ENCODE measurements at places on chromosomes 2 and 18. TPM values are rescaled to one million over a fixed set of nuclear protein-coding genes. Genes with fewer than 3 reads are reported as not detected.

The LYPD1 gene
- not detected for total RNA-seq

The FN1 gene
- 2.7 TPM for total RNA-seq

The HYCC2 gene
- total RNA-seq, result 29.4 TPM

The CYP27A1 gene
- total RNA-seq, result 0.39 TPM

The SERPINB4 gene
- not detected for total RNA-seq

The CCDC85A gene
- not detected for total RNA-seq

The NPPC gene
- total RNA-seq, result 1.6 TPM

The TUBB8B gene
- not detected for total RNA-seq

The POMC gene
- total RNA-seq, result 5.9 TPM

The DNAH6 gene
- 0.12 TPM for total RNA-seq

DNA sequence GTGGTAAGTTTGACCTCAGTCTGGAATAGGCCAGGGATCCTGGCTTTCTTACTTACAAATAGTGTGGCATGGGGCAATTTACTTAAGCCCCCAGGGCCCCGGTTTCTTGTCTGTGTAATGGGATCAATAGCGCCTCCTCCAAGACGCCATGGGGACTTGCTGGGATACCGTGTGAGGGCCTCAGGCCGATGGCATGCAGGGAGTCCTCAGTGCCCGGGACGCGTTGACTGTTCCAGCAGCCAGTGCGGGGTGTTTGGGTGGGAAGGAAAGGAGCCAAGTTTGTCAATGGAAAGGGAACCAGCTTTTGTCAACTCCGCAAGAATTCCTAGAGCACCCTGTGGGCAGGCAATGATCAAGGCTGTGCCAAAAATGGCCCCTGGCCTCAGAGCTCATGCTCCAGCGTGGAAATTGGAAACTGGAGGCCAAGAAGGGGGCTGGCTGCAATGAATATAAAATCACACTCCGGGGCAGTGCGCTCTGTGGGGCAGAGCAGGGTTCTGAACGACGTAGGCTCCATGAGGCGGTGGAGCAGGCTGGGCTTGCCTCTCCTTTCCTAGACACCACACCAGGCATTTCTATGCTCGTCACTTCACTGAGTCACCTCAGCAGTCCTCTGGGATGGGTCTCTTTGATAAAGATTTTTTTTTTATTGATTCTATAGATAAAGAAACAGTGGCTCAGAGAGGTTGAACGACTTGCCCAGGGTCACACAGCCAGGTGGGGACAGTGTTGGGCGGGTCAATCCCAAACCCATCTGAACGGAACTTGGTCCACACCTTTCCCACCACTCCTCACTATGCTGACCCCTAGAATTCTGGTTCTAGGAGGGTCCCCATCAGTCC is 56.7 kb upstream of the ASAP2 start:
- no peak for DNase-seq

DNA sequence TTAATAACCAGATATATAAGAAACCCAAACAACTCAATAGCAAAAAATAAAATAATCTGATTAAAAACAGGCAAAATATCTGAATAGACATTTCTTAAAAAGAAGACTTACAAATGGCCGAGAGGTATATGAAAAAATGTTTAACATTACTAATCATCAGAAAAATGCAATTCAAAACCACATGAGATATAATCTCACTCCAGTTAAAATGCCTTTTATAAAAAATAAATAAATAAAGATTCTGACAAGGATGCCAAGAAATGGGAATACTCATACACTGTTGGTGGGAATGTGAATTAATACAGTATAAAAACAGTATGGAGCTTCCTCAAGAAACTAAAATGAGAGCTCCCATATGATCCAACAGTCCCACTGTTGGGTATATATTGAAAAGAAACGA is 33.9 kb upstream of the BMP10 start:
- DNase-seq, result no peak

- no peak for DNase-seq
Measured at GRCh38 chr2:181188605-181189004, 208.2 kb downstream of the UBE2E3 start.

- no peak for DNase-seq
Measured at GRCh38 chr18:13536578-13536977, 189.8 kb downstream of the FAM210A start.

DNA sequence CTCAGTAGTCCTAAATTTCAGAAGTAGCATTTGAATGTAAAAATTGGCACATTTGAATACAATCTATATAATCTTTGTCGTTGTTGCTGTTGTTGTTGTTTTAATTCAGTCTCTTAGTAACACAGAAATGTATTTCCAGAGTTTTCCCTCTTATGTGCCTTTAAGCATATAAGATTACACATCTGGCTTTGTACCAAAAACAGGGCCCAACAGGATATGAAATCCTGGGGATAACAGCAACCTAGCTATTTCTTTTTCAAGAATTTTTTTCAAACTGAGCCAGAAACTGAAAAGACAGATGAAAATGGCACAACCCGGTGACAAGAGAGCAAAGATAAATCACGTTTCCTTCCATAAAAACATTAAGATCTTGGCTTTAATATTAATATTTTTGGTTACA is 906.7 kb downstream of the NRXN1 start:
- DNase-seq, result no peak

DNA sequence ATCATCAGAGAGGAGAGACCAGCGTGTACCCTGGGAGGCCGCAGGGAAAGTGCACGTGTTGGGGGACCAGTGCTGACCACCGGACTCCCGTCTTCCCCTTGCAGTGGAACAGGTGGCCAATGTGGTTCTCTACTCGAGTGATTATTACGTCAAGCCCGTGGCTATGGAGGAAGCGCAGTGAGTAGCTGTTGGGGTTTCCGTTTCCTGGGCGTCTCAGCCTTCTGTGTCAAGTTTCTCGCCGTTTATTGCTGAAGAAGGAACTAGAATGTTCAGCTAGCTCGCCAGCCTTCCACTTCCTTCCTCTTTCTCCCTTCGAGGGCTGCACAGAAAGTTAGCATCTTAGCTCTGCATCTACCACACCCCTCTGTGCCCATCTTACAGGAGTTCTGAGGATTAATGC is 22.8 kb upstream of the DGKD start:
- DNase-seq, result peak; percentile 70

GRCh38 chr2:7952046-7952745 is 729.7 kb upstream of the ID2 start:
- DNase-seq, result no peak

DNA sequence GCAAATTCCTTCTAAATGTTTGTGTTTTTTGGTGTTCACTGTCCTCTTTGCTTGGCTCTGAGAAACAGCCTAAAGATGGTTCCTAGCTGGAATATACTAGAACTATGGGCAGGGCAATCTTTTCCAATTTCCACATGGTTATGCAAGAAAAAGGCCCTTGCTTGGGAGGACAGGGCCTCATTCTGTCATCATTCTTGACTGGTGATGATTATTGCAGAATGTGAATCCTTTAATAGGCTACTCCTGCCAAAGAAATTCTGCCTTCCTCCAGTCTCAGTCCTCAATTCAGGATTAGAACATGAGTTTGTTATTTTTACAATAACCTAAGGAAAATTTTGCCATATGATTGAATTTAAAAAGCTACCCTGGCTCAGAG is 218.7 kb downstream of the HNMT start:
- DNase-seq, result no peak

DNA sequence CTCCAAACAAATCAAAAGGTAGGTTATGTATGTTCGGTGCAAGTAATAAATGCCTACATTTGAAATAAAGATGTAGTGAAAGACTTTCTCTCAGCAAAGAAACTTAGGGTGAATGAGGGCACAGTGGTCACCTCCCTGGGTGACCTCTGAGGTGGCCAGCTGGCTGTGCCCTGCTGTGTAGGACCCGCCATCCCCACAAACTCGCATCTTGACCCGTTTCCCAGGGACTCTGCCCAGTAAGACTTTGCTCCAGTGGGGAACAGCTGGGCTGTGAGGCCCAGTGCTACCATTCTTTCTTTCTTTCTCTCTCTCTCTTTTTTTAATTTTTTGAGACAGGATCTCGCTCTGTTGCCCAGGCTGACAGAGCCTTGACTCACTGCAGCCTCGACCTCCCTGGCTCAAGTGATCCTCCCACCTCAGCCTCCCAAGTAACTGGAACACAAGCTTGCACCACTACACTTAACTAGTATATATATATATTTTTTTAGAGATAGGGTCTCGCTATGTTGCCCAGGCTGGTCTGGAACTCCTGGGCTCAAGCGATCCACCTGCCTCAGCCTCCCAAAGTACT is 8.2 kb upstream of the GAREM2 start:
- DNase-seq, result no peak

DNA sequence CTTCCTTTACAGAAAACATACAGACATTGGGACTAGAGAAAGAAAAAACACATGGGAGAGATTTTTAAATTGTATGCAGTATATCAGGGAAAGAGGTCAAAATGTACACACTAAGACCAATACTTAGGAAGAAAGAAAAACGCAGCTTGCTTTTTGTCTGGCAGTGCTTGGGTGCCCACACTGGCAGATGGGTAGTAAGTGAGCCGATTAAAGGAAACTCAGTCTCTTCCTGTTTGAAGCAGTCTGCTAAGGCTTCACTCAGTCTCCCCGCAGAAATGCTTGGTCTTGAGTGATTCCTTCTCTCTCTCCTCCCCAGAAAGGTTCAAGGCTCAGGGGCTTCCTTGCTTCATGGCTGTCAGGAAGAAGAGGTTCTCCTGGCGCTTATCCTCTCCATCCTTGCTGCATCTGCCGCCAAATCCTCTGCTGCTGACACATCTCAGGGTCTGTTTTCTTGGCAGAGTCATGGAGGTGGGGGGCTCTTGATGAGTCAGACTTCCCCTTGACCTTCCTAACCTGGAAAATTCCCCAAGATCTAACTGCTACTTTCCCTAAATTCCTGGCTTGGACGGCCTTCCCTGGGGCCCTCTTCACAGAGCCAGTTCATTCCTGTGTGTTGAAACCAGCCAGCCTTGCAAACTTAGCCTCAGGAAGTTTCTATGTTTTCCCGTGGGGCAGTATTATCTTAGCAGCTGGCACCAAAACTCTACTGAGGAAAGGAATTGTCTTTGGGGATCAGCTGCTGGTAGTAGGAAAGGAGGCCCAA is 10.5 kb upstream of the TMSB10 start:
- DNase-seq, result no peak

DNA sequence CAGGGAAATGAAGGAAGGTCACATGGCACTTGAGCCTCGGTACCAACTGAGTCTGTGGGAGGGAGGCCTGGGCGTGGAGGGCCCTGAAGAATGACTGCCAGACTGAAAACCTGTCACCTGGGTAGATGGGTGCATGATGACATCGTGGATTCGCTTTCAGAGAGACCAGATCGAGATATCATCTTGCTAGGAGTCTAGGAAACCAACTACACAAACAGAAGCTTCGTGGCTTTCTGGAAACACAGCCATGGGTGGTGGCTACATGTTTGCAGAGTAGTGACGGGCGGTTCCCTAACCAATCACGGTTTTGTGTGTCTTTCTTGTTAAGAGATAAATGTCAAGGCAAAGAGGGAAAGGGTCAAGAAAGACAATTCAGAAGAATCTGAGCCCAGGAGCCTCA is 155.0 kb downstream of the EIPR1 start:
- peak; percentile 71 for DNase-seq

DNA sequence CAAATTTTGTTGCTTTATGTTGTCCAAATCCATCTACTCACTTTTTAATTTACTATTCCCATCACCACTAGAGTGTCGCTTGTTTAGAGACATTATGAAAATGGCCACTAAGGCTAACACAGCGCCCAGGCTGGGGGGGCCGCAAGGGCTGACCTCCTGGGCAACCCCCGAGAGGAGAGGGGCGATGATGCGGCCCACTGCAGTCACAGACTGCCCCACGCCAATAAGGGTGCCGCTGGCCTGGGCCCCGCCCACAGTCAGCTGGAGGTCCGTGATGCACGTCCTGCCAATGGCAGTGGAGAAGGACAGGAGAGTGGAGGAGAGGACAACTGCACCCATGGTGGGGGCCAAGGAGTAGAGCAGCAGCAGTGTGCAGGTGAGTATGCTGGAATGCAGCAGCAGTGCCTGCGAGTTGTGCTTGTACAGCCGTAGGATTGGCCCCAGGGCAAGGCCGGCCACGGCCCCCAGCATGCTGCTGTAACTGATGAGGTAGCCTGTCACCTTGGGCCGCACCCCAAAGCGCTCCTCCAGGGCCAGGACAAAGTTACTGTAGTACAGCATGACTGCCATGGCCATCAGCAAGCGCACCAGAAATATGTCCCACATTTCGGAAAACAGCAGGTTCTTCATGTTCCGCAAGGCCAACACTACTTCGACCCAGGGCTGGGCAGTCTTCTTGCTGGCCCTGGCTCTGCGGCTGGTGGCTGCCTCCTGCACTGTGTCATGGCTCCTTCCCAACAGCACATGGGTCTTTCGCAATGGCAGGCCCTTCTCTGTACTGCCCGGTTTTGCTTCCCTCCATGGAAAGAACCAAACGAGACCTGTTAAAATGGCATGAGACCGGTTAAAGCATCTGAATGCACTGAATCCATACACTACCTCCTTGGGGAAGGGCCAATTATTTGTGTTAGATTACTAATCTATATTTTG is 43.2 kb upstream of the TMEM182 start:
- DNase-seq, result no peak

DNA sequence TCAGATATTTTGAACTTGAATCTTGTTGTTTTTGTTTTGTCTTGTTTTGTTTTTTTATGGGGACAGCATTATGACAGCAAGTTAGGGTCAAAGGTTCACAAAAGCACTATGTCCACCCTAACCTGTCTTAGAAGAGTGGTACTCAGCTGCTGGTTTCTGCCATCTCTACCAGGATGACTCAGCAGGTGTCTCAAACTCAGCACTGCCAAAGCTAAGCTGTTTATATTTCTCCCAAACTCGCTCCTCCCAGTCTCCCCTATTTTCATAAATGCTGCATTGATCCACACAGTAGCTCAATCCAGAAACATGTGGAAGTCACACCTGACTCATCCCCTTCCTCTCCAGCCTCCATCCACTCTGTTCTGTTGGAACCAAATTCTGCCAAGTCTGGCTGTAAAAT is 134.9 kb downstream of the ZBTB7C start:
- DNase-seq, result no peak

- DNase-seq, result no peak
Measured at GRCh38 chr2:29705616-29706015, 215.8 kb downstream of the ALK start.

DNA sequence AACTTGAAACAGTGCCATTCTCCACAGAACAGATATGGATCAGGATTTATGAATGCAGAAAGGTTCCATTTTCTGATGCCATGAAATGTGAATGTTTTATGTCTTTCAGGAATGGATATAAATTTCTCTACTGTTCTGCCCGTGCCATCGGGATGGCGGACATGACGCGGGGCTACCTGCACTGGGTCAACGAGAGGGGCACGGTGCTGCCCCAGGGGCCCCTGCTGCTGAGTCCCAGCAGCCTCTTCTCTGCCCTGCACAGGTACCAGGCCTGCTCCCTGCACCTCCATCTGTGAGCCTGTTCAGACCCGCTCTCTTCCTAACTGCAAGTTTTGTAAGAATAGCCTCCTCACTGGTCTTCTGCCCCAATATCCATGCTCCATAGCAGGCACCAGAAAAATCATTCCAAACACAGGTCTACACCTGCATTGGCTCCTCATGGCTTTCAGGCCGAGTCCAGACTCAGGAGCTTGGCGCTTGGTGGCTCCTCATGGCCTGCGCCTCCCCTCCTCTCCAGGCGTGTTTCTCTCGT is 68.6 kb downstream of the LPIN1 start:
- no peak for DNase-seq

Measured in activated T-helper 1 cell treated with anti-CD3 and anti-CD28 coated beads, Interleukin-12 subunit alpha, Interleukin-12 subunit beta, Interleukin-2, Interleukin-4 antibody, amounts not matched to agents 30 ng/mL and 10 ng/mL and 1 ng/mL, durations not matched to agents 14 hours and 24 hours and 36 hours (primary cell).